ENCODE measurements at places on chromosomes 11 and 22. TPM values are rescaled to one million over a fixed set of nuclear protein-coding genes. Genes with fewer than 3 reads are reported as not detected.

The SCN3B gene
- polyA plus RNA-seq: 0.22 TPM

DNA sequence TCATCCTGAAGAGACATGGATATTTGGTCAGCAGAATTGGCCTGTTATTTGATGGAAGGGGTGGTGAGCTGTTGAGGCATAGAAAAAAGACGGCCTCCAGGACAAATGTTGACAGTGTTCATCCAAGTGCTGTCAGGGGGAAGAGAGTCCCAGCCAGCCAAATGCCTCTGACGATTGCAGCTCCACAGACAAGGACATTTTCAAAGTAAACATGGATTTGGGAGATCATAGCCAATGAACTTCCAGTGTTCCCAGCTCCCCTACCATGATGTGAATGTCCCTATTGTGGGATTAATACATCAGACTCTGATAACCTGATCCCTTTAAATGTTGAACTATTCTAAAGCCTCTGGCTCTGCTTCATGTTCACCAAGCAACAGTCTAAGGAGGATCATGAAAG, 31.2 kb upstream of the PSMA1 start:
- H3K36me3 ChIP-seq: no peaks in the 10 kb centered on the region
- no peak overlapping the region for H3K27ac ChIP-seq
- no peak overlapping the region for H3K4me3 ChIP-seq
- peaks cover 32% of the 10 kb centered on the region for H3K4me1 ChIP-seq
- H3K27me3 ChIP-seq: no peaks in the 10 kb centered on the region

- no peaks in the 10 kb centered on the region for H3K4me1 ChIP-seq
- no peak for DNase-seq
- H3K27me3 ChIP-seq: no peaks in the 10 kb centered on the region
- H3K36me3 ChIP-seq: no peaks in the 10 kb centered on the region
Observed at GRCh38 chr11:47002390-47002789, 65.8 kb downstream of the CSTPP1 start.

The MPZL3 gene
- polyA plus RNA-seq: 10.6 TPM

The LRRC56 gene
- polyA plus RNA-seq: 0.81 TPM

DNA sequence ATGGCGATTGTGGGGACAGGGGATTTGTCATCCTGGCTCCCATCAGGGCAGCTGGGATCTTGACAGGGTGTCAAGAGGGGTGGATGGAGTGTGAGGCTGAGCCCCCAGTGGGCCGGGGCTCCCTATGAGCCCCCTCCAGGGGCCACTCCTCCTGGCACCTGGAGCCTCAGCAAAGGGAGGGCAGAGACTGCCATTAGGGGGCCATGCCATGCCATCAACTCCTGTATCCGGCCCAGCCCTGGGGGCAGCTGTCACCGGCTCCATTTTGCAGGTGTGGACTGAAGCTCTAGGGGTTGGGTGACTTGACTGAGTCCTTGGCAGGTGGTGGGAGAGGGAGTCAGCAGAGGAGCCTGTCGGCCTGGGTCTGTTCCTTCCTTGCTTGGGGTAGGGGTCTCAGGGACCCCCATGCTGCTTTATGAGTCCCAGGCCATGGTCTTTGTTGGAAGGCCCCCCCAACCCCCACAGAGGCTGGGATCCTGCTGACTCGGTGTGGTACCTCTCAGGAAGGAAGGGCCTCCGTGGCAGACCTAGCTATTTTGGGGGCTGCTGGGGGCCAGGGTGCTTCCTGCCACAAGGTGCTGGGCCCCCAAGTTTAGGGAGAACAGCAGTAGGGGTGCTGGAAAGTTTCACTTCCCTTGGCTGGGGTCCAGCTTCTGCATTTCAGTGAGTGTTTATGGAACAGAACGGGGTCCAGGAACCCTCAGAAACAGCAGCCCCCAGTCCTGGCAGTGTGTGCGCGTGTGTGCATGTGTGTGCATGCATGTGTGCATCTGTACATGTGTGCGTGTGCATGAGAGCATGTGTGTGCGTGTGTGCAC, 1.5 kb downstream of the ACY3 start:
- peaks cover 44% of the 10 kb centered on the region for H3K4me1 ChIP-seq
- H3K36me3 ChIP-seq: no peaks in the 10 kb centered on the region
- no peak overlapping the region for H3K4me3 ChIP-seq
- DNase-seq: no peak
- no peaks in the 10 kb centered on the region for H3K27me3 ChIP-seq
- H3K27ac ChIP-seq: no peak overlapping the region

The CHADL gene
- 0.70 TPM for polyA plus RNA-seq

- H3K36me3 ChIP-seq: no peaks in the 10 kb centered on the region
- no peaks in the 10 kb centered on the region for H3K27me3 ChIP-seq
- no peaks in the 10 kb centered on the region for H3K4me1 ChIP-seq
- H3K27ac ChIP-seq: no peak overlapping the region
- DNase-seq: peak; percentile 30
- no peak overlapping the region for H3K4me3 ChIP-seq
Observed at GRCh38 chr11:124644426-124645280, 22.0 kb downstream of the TBRG1 start.

GRCh38 chr11:97224396-97224795, 834.6 kb downstream of the JRKL start:
- no peak overlapping the region for H3K4me3 ChIP-seq
- no peaks in the 10 kb centered on the region for H3K27me3 ChIP-seq
- H3K36me3 ChIP-seq: no peaks in the 10 kb centered on the region
- no peak overlapping the region for H3K27ac ChIP-seq
- DNase-seq: no peak

DNA sequence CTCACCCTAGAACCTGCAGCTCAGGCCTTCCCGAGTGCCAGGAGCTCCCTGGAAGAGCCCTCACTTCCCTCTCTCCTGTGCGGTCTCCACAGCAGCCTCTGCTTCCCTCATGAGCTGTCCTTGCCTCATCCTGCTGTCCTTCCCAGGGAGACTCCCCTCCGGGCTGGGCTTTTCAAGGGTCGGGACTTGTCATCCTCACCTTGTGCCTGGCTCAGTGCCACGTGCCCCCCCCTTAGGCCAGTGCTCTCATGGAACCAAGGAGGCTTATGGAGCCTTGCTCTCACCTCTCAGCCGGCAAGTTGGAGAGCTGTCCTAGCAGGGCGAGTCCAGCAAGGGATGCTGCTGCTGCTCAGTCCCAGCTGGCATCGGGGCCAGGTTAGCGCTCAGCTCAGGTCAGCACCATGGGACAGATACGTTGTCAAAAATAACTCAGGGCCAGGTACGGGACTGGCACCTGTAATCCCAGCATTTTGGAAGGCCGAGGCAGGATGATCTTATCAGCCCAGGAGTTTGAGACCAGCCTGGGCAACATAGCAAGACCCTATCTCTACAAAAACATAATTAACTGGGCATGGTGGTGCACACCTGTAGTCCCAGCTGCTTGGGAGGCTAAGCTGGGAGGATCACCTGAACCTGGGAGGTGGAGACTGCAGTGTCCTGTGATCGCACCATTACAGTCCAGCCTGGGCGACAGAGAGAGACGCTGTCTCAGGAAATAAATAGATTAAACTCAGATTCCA, 13.6 kb downstream of the CTTN start:
- H3K4me1 ChIP-seq: no peaks in the 10 kb centered on the region
- H3K4me3 ChIP-seq: no peak overlapping the region
- no peak for DNase-seq
- no peak overlapping the region for H3K27ac ChIP-seq
- no peaks in the 10 kb centered on the region for H3K27me3 ChIP-seq

The APOA4 gene
- polyA plus RNA-seq: not detected

Data from CD8-positive, alpha-beta memory T cell (primary cell).